ENCODE measurements at places on chromosomes 11 and 22. TPM values are rescaled to one million over a fixed set of nuclear protein-coding genes. Genes with fewer than 3 reads are reported as not detected.

DNA sequence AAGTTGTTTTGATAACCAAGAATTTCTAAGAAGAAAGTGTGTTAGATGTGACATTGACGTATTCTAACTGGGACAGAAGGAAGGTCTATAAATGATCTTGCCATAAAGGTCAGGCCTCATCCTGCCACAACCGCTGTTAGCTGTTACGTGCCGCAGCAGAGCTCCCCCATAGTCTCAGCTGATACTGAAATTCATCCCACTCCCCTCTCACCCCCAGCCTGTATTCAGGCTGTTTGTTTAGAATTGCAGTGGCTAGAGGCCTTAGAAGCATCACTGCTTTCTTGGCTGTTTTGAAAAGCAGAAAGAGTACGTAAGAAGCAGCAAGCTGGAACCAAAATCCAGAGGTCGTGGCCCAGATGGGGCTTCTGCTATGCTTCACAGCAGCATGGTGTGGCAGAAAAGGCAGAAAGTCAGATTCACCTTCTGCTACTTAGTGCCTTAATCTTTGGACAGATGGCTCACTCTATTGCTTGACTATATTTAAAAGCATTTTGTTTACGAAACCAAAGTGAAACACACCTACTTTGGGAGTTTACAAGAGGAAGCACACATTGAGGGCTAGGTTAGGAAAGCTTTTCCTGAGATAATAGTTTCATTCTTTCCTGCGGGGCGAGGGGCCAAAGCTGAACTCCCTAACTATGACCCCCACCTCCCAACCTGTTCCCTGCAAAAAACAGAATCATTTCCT is 950 bp upstream of the LAYN start:
- DNase-seq = no peak

- DNase-seq = no peak
Observed at GRCh38 chr11:94185416-94186084, 56.9 kb downstream of the PANX1 start.

DNA sequence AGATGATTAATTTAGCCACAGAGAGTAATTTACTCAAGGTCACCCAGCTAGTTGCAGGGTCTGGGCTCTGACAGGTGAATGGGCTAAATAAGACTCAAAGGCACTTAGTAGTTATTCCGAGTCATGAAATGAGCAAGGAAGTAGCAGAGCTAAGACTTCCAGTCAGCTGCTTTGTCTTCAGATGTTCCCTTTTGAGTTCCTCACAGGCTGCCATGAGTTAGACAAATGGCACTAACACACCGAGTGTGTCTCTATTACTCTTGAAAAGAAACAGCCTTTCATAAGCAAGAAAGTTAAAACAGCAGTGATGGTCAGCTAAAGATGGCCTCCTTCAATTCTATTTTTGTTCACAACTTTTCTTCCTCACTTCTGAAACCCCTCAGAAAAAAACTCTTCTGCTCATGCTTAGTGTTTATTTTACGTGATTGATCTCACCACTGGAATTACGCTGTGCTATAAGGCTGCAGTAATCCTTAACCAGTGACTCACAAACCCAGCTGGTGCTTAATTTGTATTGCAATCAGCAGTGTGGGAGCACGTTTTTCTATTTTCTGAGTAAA is 389.1 kb downstream of the AASDHPPT start:
- DNase-seq = no peak

The TYR gene
- total RNA-seq = not detected

GRCh38 chr11:27894552-27894951 is 194.3 kb upstream of the BDNF start:
- DNase-seq = no peak

DNA sequence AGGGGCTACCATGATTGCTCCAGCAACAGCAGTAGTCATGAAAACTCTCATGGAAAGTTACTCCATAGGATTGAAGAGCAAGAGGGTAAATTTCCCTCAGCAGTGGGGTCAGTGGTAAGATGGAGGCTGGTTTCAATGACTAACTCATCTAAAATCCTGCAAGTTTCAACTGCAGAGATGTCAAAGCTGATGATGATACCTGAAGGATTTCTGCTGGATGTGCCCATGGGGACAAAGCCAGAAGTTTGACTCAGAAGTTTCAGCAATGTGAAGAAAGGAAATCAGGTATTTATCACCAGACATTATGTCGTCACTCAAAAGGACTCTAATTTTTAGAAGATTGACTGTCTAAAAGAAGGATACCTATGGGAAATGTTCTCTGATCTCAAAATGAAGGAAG is 29.1 kb downstream of the RAB38 start:
- no peak for DNase-seq

DNA sequence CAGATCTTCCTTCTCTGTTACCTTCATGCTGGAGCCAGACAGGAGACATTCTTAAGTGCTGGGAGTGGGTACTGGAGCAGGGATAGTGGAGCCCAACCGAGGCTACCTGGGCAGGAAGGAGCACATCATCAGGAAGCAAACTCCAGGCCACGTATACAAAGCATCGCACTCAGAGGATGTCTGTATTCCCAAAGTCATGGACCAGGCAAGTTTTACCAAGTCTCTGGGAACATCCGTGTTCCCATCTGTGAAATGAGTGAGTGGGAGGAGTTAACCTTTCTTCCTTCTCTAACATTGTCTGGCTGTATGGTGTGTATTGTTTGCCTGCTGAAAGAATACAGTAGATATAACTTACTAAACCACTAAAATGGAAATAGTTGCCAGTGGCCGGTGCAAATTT is 175.0 kb upstream of the TMEM45B start:
- no peak for DNase-seq

DNA sequence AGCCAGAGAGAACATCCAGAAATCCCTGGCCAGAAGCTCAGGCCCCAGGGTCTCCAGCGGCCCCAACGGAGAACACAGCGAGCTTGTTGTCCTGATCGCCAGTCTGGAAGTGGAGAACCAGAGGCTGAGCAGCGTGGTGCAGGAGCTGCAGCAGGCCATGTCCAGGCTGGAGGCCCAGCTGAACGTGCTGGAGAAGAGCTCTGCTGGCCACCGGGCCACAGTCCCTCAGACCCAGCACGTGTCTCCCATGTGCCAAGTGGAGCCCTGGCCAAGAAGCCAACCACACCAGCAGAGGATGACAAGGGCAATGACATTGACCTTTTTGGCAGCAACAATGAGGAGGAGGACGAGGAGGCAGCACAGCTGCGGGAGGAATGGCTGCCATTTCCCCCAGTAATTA is 20.6 kb upstream of the SCGB1D1 start:
- no peak for DNase-seq

DNA sequence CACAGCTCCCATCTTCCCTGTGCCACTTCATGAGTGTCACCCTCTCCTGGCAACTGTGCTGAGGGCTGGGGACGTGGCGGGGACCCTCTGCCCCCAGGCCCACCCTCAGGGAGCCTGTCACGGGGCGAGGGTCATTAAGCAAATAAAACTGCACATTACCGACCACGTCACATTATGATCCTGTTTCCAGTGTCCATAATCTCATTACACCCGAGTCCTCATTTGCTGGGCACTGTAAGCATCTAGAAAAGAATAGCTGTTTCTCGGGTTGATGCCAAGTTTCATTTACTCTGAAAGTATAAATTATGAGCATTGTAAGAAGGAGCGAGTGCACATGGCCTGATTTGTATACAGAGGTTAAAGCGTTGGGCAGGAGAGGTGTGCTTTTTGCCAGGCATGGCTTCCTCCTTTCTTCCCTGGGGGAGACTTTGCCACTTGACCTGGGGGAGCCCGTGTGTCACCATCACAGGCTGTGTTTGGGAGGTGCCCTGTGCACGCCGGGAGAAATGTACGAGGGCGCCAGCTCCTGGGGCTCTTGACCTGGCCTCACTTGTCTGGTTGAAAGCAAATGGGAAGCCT is 50.5 kb downstream of the LRP5 start:
- no peak for DNase-seq

- DNase-seq = no peak
Observed at GRCh38 chr11:84022201-84022600, 736.0 kb upstream of the CCDC90B start.

- no peak for DNase-seq
Observed at GRCh38 chr11:73469401-73469800, 93.2 kb downstream of the RELT start.

DNA sequence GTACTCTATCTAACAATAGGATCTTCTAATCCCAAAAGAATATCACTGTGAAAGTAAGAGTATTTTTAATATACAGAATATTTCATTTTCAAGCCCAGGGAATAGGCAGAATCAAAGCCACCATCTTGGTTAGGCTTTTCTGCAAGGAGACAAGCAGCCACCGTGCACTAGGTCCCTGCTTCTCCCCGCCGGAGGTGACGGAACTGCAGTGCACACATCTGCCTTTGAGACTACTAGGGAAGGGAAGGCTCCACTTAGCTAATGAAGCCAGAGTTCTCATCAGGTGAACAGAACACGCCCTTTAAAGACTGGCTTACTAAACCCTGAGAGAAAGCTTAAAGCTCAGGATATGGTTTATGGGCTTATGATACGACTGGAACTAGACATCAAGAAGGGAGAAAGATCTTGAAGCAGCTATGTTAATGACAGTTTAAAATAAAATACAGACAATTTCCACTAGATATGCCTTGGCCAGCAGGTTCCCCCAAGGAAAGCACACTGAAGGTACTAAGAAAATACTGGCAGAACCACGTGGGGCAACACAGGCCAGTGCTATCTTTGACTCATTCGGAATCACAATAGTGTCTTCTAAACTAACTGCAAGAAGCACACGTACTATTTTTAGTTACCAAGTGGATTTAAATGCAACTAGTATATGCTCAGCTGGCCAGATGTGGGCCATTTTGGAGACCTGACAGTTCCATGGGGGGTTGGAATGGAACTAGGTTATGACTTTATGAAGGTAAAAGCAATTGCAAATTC is 127.4 kb upstream of the LMO1 start:
- no peak for DNase-seq

The JAML gene
- total RNA-seq = 239 TPM

GRCh38 chr22:43955883-43956782 is 891 bp downstream of the SAMM50 start:
- DNase-seq = no peak

The HTR3B gene
- not detected for total RNA-seq

DNA sequence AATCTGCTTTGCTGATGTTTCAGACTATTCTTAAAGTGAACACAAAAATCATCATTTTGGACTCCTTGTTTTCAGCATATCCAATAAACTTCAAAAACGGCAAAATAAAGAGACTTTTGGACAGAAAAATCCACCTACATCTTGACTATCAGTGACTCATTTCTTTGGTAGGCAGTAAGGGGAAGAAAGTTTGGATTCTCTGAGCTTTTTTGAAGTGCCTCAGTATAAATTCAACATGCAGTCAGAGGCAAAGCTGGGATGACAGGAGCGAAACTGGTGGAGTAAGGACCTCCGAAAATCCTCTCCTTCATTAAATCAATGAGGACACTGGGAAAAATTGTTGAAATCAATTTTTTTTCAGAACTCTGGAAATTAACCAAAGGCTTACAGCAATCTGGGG is 29.7 kb downstream of the EFCAB6 start:
- DNase-seq = no peak

- no peak for DNase-seq
Observed at GRCh38 chr22:27576815-27577573, 224.6 kb downstream of the MN1 start.

GRCh38 chr11:117498791-117499190 is 171.1 kb downstream of the CEP164 start:
- no peak for DNase-seq

- no peak for DNase-seq
Observed at GRCh38 chr22:41779929-41780505, 20.5 kb upstream of the CCDC134 start.

DNA sequence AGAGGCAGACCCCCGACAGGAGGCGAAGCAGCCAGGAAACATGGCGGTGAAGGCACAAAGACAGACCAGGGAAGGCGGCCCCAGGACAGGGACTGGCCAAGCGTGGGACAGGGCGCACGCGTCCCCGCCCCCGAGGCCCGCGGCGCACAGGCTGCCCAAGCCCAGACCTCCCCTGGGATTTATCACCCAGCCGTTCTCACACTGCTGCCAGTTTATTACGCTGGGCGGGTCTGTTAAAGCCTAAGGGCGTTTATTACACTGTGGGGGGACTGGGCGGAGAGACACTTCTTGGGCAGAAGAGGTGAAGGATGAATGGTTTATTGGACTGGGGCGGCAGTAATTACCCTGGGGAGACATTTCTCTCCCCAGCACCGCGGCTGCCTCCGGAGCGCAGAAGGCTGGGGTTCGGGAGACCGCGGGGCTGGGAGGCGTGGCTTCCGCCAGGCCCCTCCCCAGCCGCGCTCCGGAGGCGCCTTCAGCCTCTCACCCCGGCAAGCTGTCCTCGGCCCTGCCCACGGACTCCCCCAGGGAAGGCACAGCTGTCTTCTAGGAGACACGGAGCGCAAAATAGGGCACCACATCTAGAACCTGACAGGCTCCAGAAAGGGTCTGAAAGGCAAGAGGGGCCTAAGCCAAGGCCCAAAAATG is 47.1 kb downstream of the SLC22A12 start:
- no peak for DNase-seq

DNA sequence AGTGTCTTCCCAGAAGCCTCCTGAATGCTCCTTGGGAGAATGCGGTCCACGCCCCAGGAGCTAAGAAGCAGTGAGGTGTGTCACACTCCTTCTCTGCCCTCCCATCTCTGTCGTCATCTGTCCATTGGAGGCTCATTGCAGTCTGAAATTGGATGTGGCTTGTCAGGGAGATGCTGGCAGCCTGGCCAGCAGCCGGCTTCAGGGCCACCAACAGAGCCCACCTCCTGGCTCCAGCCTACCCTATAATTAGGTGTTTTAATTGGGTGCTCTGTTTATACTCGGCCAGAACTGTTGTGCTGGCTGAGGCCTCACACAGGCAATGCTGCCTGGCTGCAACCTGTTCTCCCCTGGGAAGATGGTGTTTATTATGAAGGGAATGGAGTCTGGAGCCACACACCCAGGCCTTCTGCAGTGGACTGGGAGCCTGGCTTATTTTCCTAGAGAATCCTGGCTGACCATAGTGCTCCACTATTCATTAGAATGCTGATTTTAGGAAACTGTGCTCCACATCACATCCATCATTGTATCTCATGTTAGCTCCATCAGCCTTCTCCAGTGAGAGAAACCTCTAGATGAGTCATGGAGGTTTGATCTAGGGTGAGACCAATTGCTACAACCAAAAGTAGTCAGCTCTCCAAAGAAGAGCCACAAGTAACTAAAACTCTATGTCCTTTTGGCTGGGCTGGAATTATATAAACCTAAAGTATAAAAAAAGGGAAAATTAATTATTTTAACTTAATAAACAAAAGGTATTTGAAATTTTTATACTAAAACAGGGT is 86.8 kb upstream of the CRTAM start:
- DNase-seq = no peak

- DNase-seq = no peak
Observed at GRCh38 chr11:1151366-1152315, 6.1 kb upstream of the MUC5AC start.

- DNase-seq = no peak
Observed at GRCh38 chr11:121421149-121421901, 30.8 kb upstream of the SORL1 start.

DNA sequence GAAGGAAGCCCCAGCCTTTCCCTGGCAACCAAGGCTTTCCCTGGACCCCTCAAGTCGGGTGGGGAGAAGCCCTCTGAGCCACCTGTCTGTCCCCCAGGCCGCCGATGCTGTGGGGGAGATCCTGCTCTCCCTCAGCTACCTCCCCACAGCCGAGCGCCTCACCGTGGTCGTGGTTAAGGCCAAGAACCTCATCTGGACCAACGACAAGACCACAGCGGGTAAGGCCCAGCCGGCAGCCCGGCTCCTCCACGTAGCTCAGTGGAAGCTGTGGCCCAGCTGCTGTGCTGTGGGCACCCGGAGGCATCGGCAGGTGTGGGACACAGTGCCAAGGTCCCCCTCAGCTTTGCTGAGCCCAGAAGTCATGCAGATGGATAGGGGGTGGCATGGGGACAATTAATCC is 12.2 kb upstream of the RHOD start:
- no peak for DNase-seq

The GAS2 gene
- 2.0 TPM for total RNA-seq

Data from activated naive CD4-positive, alpha-beta T cell treated with anti-CD3 and anti-CD28 coated beads, Interleukin-2, amount 50 U/mL, for 72 hours (primary cell).